ENCODE measurements at places on chromosomes 16 and 17.

DNA sequence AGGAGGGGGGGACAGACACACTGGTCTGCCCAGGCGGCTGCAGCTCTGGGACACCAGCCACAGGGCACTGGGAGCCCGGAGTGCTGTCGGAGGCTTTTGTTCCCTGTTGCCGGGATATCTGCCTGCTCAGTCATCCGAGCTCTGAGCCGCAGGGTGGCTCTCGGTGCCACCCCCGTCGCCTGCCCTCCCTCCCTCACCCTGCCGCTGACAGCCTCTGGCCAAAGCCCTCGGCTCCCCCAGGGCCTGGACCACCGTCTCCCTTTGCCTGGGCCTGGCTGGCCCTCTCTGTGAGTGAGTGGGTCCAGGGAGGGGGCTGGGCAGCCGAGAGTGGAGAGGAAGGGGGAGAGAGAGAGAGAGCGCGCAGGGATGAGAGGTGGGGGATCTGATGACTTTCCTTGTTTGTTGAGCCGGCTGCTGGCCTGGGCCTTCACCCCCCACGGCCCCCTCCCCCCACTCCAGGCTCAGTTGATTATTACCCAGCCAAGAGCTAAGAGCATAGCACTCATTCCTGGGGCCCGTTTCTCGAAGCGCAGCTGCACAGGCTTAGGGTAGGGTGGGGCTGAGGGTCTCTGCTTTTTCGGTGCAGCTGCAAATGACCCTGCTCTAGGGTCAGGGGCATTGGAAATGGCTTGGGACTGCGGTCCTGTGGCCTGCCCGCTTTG lies 2.7 kb downstream of the FOXJ1 start:
- no peak for DNase-seq

- no peak for DNase-seq
Observed at GRCh38 chr17:14337596-14338079, 36.8 kb downstream of the HS3ST3B1 start.

- DNase-seq = no peak
Observed at GRCh38 chr16:19175492-19176262, 7.6 kb downstream of the SYT17 start.

- no peak for DNase-seq
Observed at GRCh38 chr17:43574348-43574747, 28.2 kb upstream of the ETV4 start.

DNA sequence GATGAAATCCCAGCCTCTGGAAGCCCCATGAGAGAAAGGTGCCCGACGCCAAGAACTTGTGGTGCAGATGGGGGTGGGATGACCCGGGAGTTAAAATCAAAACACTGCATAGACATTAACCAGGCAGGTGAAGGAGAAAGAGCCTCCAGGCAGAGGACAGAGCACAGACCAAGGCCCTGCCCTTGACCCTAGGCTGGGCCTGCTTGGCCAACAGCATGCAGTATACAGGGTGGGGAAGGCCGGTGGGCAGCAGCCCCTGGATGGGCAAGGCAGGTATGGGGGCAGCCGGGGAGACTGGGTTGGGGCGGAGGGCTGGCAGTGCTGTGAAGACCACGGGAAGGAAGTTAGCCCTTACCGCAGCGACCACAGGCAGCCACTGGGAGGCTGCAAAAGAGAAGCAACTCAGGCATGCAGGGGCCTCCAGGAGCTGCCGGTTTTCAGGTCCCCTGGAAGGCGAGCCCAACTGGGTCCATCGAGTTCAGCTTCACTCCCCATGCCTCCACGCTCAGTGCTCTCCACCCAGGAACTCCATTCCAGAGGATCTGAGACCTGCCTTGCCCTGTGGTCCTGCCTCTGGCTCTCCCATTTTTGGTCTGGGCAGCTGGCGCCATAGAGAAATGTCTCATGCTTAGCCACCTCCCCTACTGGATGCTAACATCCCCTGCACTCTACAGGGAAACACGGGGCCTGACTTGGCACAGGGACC lies 81.2 kb downstream of the C16orf95 start:
- DNase-seq = no peak

GRCh38 chr17:76511668-76512365 lies 10.6 kb upstream of the RHBDF2 start:
- no peak for DNase-seq

DNA sequence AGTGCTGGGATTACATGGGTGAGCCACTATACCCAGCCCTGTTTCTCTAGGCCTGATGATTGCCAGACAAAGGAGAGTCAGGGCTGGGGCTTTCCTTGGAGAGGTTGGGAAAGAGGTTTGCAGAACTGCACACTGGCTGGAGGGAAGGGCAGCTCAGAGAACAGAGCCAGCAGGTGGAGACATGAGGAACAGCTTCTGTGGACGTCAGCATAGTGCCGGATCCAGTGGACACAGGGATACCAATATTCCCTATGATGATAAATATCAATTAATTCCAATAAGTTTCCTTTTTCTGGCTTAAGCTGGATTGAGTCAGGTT lies 43.2 kb upstream of the SCNN1B start:
- DNase-seq = no peak

- no peak for DNase-seq
Observed at GRCh38 chr17:17156107-17156506, 50.0 kb downstream of the PLD6 start.

DNA sequence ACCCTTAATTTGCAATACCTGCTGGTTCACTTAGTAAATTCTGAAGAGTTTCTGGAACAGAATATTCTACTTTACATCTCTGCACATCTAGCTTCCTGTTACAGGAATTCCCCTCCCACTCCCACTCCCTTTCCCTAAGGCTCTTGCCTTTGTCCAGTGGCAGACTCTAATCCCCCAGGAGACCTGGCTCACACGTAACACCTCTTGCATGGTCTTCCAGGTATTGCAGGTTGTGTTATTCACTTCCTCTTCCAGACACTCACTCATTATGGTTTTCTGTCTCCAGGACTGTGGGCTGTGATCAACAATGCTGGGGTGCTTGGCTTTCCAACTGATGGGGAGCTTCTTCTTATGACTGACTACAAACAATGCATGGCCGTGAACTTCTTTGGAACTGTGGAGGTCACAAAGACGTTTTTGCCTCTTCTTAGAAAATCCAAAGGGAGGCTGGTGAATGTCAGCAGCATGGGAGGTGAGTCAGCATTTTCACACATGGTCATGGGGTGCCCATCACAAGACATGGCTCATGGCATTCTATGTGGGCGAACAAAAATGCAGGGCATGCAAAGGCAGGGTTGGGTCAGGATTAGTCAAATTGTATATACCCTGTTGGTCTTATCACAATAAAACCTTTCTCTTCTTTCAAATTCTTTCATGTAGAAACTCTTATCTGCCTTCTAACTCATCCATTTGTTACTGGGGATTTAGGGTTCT lies 35.8 kb downstream of the HSD17B2 start:
- peak; percentile 54 for DNase-seq

- DNase-seq = no peak
Observed at GRCh38 chr16:28572696-28573510, 19.2 kb downstream of the SGF29 start.

DNA sequence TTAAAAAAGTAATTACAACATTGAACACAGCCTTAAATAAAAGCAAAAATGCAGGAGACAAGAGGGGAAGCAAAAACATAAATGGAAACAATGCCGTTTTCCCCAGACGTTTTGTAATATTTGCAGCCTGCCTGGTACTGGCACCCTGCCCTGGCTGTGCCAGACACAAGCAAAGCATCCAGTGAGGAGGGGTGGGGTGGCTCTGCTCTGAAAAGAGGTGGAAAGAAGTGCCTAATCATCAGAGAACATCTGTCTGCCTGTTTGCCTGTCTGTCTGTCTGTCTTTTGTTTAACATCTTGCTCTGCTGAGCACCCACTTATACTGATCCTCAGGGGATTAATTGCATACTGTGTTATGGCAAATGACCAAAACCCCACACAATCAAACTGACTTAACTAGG lies 62.7 kb downstream of the C16orf82 start:
- DNase-seq = no peak

- DNase-seq = peak; percentile 54
Observed at GRCh38 chr17:82931699-82932517, 92.1 kb upstream of the ZNF750 start.

DNA sequence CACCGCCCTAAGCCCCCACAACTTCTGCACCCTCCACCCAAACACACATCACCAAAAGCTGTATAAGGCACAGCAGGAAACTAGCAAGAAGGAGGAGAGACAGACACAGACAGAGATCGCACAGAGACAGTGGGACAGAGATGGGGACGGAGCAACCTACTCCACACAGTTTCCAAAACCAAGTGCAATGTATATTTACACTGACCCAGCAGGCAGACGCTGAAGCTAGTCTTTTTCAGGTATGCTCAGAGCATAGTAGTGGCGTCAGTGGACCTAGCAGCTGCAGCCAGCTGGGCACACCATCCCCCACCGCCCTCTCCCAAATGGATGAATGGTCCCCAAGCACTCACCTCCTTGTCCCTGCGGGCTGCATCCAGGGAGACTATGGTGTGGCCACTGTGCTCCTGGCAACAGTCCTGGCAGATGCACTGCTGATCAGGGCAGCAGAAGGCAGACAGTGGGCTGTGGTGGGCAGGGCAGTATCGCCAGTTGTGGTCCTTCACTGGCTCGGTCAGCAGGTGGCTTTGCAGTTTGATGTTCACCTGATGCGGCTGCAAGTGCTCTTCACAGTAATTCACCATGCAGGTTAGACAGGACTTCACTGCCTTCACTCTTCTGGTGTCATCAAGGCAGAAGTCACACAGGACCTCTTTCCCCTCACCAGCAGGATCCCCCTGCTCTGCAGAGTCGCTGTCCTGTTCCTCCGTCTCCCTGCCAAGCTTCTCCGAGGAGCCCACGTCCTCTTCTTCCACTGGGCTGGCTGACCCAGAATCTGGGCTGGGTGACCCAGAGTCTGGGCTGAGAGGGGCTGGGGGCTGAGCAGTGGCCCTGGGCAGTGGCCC lies 31.5 kb upstream of the FBXW10B start:
- DNase-seq = no peak

GRCh38 chr16:57863434-57864160 lies 61.3 kb upstream of the KIFC3 start:
- peak; percentile 45 for DNase-seq

- no peak for DNase-seq
Observed at GRCh38 chr17:57210972-57211411, 45.3 kb upstream of the MSI2 start.

DNA sequence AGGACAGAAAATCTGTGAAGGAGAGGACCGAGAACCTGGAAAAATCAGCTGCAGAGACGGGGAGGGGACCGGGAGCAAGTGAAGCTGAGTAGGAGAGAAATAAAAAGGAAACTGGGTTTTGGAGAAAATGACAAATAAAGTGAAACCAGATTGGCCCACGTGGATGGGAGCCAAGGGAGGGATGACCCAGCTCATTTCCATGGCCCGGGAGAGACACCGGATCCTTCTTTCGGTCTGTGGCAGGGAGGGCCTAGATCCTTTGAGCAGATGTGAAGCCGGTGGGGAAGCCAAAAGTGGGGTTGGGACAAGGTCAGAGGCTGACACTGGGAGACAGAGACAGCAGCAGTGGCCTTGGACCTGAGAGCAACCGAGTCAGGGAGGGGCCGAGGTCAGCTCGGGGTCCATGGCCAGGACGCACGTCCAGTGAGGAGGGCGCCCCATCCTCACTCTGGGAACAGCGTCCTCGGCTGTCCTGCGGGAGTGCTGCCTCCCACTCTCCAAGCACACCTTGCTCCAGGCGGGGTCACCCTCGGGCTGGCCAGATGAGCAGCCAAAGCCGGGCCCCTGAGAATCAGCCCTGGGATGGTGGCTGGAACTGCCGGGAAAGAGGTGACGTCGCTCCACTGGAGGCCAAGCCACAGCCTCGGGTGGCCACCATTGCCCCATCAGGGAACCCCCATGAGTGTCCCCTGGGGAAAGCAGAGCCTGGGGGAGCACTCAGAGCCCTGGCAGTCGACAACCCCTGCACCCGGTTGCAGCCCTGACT lies 50.8 kb upstream of the CDR2 start:
- peak; percentile 69 for DNase-seq

- no peak for DNase-seq
Observed at GRCh38 chr16:63069047-63069446, 1032.8 kb upstream of the CDH8 start.

DNA sequence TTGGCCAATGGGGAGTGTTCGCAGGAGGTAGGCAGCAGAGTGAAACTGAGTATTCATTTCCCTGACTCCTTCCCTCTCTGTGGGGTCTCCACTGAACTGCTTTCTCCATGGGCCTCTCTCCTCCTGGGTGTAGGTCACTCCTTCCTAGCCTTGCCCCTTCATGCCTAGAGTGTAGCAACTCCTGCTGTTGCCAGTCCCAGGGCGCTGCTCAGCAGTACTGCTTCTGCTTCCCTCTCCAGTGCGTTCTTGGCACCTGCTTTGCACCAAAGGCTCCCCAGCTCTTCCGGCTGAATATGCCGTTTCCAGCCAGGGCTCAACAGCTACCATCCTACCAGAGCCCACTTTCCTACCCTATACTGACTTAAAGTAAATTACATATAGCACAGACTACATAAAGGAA lies 92.2 kb downstream of the MAF start:
- DNase-seq = no peak

GRCh38 chr17:35968520-35969054 lies 12.7 kb downstream of the CCL16 start:
- no peak for DNase-seq

GRCh38 chr17:77830816-77831473 lies 127.6 kb upstream of the TNRC6C start:
- DNase-seq = no peak

DNA sequence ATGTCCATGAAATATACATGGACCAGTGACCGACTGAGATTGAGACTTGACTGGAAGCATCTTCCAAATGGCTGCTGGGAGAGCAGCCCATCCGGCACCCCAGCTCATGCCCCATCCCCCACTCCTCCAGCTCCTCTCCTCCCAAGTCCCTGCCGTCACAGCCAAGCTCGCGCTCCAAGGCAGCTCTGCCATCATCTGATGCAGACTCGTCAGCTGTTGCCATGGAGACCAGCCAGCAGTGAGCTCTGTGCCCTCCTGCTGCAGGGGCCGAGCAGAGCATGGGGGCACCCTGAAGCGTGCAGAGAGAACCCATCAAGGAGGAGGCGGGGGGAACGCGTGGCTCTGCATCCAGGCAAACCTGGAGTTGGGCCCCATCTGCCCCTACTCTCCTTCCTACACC lies 74.5 kb upstream of the TNRC6C start:
- DNase-seq = no peak

DNA sequence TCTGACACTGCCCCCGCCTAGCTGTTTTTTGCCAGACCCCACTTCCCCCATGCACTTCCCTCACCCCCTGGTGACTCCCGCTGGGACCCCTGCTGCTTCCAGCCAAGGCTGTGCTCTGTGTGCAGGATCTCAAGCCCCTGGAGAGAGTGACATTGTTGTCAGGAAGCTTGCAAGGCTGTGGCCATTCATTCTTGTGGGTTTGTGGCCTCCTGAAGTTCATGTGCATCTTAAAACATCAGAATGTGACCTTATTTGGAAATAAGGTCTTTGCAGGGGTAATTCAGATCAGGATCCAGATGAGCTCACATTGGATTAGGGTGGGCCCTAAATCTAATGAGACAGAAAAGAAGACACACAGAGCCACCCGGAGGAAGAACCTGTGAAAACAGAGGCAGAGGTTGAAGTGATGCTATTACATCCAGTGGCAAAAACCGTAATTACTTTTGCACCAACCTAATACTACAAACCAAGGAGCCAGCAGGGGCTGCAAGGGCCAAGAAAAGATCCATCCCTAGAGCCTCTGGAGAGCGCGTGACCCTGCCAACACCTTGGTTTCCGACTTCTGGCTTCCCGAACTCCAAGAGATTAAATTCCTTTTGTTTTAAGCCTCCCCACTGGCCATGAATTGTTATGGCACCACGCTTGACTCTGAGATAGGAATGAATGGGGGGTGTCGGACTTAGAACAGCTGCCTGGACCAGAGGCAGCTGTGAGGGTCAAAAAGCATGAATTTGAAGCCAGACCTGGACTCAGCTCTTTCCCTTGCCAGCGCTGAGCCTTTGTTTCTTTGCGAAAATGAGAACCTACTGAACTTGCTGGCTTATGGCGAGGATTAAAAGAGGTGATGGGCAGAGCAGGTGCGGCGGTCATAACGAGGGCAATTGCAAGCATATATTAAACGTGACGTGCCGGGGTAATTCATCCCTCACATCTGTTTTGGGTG lies 75.5 kb downstream of the BMERB1 start:
- DNase-seq = peak; percentile 10
